Type B pancreatic cell (in vitro differentiated cells): ENCODE measurements at places on chromosomes 5 and 9. TPM values are rescaled to one million over a fixed set of nuclear protein-coding genes. Genes with fewer than 3 reads are reported as not detected.

DNA sequence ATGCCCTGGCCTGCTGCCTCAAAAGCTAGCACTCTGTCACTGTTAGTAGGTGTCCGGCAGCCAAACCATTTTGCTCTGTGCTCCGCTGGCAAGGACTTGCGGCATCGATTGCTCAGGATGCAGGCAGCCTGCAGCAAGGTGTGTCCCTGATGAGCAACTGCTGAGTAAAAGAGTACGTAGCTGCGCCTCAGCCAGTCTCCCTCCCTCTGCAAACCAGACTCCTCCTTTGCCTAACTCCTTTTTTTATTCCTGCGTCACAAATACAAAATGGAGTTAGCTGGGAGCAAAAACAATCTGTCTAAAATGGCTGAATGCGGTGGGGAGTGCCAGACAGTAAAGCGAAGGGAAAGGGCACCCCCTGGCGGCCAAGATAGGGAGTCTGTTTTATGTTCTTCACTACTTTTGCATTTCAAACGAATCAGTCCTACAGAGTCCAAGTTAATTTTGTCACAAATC lies 61.1 kb downstream of the DIAPH1 start:
- DNase-seq = peak; percentile 84

DNA sequence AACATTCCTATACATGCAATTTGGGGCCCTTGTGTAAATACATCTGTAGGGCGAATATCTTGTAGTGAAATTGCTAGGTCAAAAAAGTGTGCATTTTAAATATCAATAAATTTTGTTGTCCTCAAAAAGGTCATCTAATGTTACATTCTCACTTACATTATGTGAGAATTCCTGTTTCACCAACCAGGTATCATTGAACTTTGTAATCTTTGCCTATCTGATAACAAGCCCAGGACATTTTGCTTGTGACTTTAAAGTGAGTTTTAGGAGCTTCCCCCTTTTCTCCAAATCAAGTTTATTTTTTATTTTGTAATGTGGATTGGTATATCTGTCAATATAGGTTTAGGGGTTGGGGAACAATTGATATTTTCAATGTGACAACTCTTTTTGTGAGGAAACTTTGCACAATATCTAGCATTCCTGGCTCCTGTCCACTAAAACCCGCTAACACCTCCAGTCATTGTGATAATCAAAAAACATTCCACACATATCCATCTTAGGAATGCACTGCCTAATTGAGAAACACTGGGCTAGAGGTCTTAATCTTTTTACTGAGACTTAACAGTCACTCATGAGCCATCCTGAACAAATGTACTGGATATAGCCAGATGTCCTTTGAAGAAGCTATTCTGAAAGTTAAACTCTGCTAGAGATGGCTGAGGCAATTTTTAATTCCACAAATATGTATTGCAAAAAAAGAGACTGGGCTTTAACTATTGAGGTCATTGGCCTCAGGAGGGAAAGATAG lies 72.5 kb upstream of the SLC1A1 start:
- no peak for DNase-seq

Gene HIGD2A
- 88.3 and 118 TPM in 2 replicates for total RNA-seq

- no peak for DNase-seq
These were observed 19.2 kb upstream of the CD180 start for GRCh38 chr5:67215519-67216471.

Gene SH3PXD2B
- 38.4 and 52.3 TPM in 2 replicates for total RNA-seq

DNA sequence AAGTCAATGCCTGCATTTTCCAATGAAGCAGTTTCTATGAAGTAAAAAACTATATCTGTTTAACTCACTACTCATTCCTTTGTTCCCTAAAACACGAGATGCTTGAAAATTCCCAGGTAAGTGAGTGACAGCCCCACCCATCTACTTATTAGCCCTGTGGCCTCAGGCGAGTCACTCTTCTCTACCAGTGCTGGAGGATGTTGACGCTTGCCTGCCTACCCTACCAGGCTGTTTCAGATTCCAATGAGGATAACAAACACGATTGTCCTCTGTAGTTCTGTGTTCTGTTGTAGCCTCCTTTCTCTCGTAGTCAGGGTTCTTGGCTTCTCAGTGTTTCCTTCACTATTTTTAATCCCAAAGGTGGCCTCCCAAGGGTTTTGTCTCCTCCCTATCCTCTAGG lies 388.8 kb downstream of the KDM4C start:
- no peak for DNase-seq

GRCh38 chr5:1545805-1546355 lies 22.1 kb upstream of the LPCAT1 start:
- no peak for DNase-seq

- no peak for DNase-seq
These were observed 8.3 kb downstream of the HSD17B3 start for GRCh38 chr9:96293498-96294158.

- DNase-seq = no peak
These were observed 46.2 kb downstream of the TENT4A start for GRCh38 chr5:6759401-6759800.
